Fibroblast of lung (primary cell): ENCODE measurements at places on chromosomes 6 and 20. TPM values are rescaled to one million over a fixed set of nuclear protein-coding genes. Genes with fewer than 3 reads are reported as not detected.

DNA sequence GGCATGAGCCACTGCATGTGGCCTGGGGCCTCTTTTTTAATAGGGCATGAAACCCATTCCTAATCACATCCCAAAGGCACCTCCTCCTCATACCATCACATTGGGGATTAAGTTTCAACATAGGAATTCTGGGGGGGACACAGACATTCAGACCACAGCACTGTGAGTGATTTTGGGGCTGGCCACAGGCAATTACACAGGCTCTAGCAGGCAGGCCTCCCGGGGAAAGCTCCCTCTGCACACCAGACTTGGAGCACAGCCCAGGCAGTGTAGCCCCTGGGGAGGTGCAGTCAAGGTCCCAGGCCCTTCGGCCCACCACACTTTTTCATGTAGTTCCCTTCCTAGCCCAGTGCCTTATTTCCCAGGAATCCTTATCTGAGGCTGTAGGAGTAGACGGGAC, 5.5 kb downstream of the SFT2D1 start:
- H3K27me3 ChIP-seq = no peaks in the 10 kb centered on the region
- no peaks in the 10 kb centered on the region for H3K36me3 ChIP-seq
- H3K4me3 ChIP-seq = no peak overlapping the region
- no peak overlapping the region for H3K27ac ChIP-seq
- no peak for DNase-seq

GRCh38 chr6:41759905-41760579, 12.8 kb upstream of the PGC start:
- DNase-seq = no peak
- no peak overlapping the region for H3K27ac ChIP-seq
- no peaks in the 10 kb centered on the region for H3K36me3 ChIP-seq
- H3K27me3 ChIP-seq = peaks cover 8% of the 10 kb centered on the region

- H3K27ac ChIP-seq = no peak overlapping the region
- no peak for DNase-seq
- no peaks in the 10 kb centered on the region for H3K36me3 ChIP-seq
- no peaks in the 10 kb centered on the region for H3K27me3 ChIP-seq
- H3K4me3 ChIP-seq = no peak overlapping the region
These were observed 705.6 kb downstream of the UTRN start for GRCh38 chr6:144990784-144991183.

DNA sequence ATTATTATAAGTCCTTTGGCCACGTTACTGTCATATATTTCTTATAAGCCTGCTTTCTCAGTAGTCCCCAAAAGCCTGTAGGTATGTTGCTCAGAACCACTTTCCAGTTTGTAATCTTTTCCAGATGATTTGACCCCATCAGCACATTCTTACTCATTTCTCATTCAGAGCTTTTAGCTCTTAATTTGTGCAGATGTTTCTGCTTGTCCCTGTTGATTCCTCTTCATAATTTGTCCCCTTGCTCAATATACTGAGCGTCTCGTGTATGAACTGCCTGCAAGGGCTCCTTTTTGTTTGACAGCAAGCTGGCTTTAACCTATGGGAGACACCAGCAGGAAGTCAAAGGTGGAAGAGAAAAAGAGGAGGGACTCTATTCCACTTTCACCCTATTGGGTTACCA, 733.8 kb upstream of the GJE1 start:
- H3K4me3 ChIP-seq = no peak overlapping the region
- DNase-seq = no peak
- no peaks in the 10 kb centered on the region for H3K36me3 ChIP-seq
- no peaks in the 10 kb centered on the region for H3K27me3 ChIP-seq
- no peak overlapping the region for H3K27ac ChIP-seq

GRCh38 chr6:43575105-43575771, 600 bp downstream of the XPO5 start:
- peaks cover 2% of the 10 kb centered on the region for H3K4me1 ChIP-seq
- no peaks in the 10 kb centered on the region for H3K27me3 ChIP-seq
- no peaks in the 10 kb centered on the region for H3K36me3 ChIP-seq
- H3K27ac ChIP-seq = peak overlapping the region; percentile 66
- H3K4me3 ChIP-seq = peak overlapping the region; percentile 100

- no peak overlapping the region for H3K4me3 ChIP-seq
- no peaks in the 10 kb centered on the region for H3K4me1 ChIP-seq
- H3K27me3 ChIP-seq = no peaks in the 10 kb centered on the region
These were observed 228.1 kb downstream of the FOXC1 start for GRCh38 chr6:1837826-1838225.

DNA sequence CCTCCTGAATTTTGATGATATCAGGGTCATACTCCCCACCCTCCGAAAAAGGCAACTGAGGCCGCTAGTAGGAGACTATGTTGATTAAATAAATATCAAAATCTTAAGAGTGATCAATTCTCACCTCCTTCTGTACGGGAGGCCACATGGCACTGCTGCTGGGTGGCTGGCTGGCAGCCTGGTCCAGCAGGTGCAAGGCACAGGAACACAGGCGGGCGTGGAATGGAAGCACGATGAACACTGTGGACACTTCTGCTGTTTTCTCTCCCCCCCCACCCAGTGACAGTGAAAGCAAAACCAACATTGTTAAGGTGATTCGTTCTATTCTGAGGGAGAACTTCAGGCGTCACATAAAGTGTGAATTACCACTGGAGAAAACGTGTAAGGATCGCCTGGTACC, 9.7 kb upstream of the CLDN20 start:
- H3K36me3 ChIP-seq = peaks cover 20% of the 10 kb centered on the region
- H3K27ac ChIP-seq = no peak overlapping the region
- no peaks in the 10 kb centered on the region for H3K27me3 ChIP-seq
- no peak for DNase-seq

- no peak overlapping the region for H3K27ac ChIP-seq
- no peaks in the 10 kb centered on the region for H3K27me3 ChIP-seq
- H3K4me1 ChIP-seq = no peaks in the 10 kb centered on the region
These were observed 26.8 kb downstream of the WDR27 start for GRCh38 chr6:169675011-169675410.

Gene EPPIN
- not detected in 2 replicates for total RNA-seq

GRCh38 chr20:36173451-36173933, 19.0 kb downstream of the EPB41L1 start:
- peak; percentile 16 for DNase-seq
- H3K4me3 ChIP-seq = no peak overlapping the region
- H3K27ac ChIP-seq = no peak overlapping the region
- no peaks in the 10 kb centered on the region for H3K27me3 ChIP-seq
- H3K36me3 ChIP-seq = no peaks in the 10 kb centered on the region

DNA sequence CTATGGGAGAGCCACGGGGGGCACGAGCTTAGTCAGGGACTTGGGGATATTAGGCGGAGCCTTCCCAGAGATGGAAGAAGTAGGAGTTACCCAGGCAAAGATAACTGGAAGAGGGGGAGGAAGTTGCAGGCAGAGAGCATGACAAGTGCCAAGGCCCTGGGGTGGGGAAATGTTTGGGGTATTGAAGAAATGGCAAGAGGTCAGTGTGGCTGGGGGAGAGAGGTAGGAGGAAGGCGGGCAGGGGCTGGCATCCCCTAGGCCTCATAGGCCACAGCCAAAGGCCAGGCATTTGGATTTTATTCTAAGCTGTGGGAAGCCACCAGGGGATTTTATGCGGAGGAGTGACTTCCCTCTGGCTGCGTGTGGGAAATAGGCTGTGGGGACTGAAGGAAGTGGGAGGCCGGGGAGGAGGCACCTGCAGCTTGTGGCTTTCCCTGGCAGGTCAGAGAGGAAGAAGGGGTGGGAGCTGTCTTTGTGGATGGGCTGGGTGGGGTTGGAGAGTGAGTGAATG, 22.7 kb downstream of the SNAI1 start:
- H3K27ac ChIP-seq = no peak overlapping the region
- H3K4me3 ChIP-seq = no peak overlapping the region
- H3K27me3 ChIP-seq = no peaks in the 10 kb centered on the region
- no peaks in the 10 kb centered on the region for H3K36me3 ChIP-seq

- H3K36me3 ChIP-seq = no peaks in the 10 kb centered on the region
- H3K4me1 ChIP-seq = no peaks in the 10 kb centered on the region
- H3K4me3 ChIP-seq = no peak overlapping the region
- no peak for DNase-seq
These were observed 29.9 kb downstream of the MKKS start for GRCh38 chr20:10404023-10404628.

Gene PRPH2
- 5.1 and 8.6 TPM in 2 replicates for total RNA-seq

DNA sequence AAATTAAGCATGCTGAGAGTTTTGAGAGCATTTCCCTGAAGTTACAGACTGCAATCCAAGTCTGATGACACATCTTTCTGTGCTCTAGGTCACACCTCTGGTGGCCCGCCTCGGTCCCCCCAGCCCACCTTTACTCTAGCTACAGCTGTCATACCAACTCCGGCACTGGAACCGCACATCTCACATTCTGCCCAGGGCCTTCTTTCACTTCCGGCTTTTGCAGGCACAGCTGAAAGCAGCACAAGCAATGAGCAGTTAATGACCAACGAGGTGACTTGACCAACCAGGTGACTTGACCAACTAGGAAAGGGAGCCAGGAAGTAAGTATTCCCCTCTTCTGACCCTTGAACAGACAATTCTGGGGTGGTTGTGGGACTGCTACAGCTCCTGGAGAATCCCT, 88.6 kb upstream of the MOCS1 start:
- no peaks in the 10 kb centered on the region for H3K27me3 ChIP-seq
- no peak overlapping the region for H3K4me3 ChIP-seq
- no peak overlapping the region for H3K27ac ChIP-seq
- no peak for DNase-seq

DNA sequence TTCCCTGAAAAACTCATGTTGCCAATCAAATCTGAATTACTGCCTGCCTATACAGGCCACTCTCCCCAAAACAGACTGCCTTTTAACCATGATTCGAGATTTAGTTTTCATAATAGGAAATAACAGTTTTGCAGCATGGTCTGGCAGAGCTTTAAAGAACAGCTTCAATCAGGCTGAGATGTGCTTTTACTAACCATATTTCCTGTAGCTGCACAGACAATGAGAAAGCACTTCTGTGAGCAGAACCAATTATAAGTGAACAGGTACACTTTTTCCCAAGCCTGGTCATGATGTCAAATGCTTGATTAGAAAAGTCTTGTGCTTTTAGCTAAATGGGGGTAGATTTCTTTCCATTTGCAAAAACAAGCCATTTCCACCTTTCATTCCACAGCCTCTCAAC, 108.2 kb downstream of the THEMIS start:
- H3K4me1 ChIP-seq = no peaks in the 10 kb centered on the region

DNA sequence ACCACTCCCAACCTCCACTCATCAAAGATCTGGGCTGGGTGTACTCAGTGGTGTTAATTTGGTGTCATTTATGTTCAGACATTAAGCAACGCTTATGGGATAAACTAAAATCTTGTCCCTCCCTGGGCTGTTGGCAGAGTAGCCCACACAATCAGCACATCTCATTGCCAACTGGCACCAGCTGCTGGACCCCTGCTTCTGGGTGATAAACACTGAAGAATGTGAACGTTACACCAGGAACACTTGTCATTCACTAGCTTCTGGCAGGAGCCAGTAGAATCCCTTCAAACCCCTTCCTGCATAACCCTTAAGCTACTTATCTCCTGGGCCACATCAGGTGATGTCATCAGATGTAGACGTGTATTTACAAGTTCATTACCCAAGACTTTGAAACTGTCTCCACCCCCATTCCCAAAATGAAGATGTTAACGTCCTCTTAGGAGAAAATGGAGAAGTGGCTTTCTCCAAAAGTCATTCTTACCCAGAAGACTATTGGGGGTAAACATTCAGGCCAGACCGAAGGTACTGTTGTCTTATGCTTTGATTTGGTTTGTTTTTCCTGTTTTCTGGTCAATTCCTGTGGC, 107.8 kb upstream of the CD93 start:
- no peak overlapping the region for H3K4me3 ChIP-seq
- no peak overlapping the region for H3K27ac ChIP-seq
- no peaks in the 10 kb centered on the region for H3K36me3 ChIP-seq
- no peaks in the 10 kb centered on the region for H3K4me1 ChIP-seq

Gene SRMS
- total RNA-seq = not detected in 2 replicates

DNA sequence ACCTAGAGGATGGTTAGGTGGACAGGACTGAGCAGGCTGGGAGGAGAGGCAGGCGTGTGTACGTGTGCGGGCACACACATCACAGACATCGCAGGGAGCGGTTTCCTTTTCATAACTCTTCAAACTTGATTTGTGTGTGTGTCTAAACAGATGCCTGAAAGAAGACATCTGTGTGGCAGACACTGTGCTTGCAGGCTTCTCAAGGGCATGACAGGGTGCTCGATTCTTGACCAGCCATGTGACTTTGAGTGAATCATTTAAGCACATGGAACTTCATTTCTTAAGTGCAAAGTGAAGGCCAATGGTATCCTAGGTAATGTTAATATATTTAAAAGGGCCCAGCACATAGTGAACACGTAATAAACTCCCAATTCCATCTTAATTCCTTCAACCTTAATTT, 186.5 kb downstream of the SCP2D1 start:
- H3K27me3 ChIP-seq = no peaks in the 10 kb centered on the region
- H3K27ac ChIP-seq = no peak overlapping the region
- H3K4me1 ChIP-seq = no peaks in the 10 kb centered on the region

DNA sequence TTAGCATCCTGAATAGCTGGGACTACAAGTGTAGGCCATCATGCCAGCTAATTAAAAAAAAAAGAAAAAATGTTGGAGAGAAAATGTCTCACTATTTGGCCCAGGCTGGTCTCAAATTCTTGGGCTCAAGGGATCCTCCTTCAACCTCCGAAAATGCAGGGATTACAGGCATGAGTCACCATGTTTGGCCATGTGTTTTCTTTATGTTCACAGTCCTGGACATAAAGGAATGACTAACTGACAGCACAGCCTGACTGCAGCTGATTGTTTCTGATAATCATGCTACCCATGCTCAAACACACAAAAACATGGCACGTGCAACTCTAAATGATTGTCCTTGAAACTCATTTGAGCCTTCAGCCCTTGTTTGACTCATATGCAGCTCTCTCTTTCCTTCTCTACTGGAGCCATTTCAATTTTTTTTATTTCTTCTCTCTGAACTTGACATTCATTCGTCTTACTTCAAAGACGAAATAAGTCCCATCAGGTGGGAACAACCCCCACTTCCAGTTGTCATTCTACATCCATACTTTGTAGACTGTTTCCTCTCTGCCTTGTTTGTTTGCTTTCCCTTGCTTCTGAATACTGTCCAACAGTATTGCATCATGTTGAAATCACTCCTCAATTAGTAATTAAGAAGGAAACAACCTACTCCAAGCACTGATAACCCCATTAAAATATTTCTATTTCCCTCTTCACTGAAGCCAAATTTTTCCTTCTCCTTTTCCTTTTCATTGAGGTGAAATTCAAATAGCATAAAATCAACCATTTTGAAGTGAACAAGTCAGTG, 413.0 kb downstream of the BMP2 start:
- peak; percentile 27 for DNase-seq
- H3K4me1 ChIP-seq = no peaks in the 10 kb centered on the region
- H3K27me3 ChIP-seq = no peaks in the 10 kb centered on the region
